ENCODE measurements at places on chromosomes 4 and X. TPM values are rescaled to one million over a fixed set of nuclear protein-coding genes. Genes with fewer than 3 reads are reported as not detected.

The SSX4 gene
- polyA plus RNA-seq, result not detected

The CT45A1 gene
- not detected for polyA plus RNA-seq

The CXorf66 gene
- not detected for polyA plus RNA-seq

The RCHY1 gene
- polyA plus RNA-seq, result 37.4 TPM

The AADAT gene
- not detected for polyA plus RNA-seq

All from naive B cell (primary cell).